Stimulated activated CD4-positive, alpha-beta T cell treated with anti-CD3 and anti-CD28 coated beads, Interleukin-2, amount 100 ng/mL, for 24 hours (primary cell): ENCODE measurements at places on chromosomes 1 and 21.
A peak's percentile ranks its signal among the peaks of the same experiment; 100 is the strongest.

GRCh38 chr1:84373436-84374141, 24.7 kb upstream of the DNASE2B start:
- no peak for DNase-seq

- DNase-seq: no peak
These were observed 210.8 kb upstream of the CACYBP start for GRCh38 chr1:174788981-174789380.

- no peak for DNase-seq
These were observed 6.2 kb upstream of the AGTRAP start for GRCh38 chr1:11729498-11730428.

DNA sequence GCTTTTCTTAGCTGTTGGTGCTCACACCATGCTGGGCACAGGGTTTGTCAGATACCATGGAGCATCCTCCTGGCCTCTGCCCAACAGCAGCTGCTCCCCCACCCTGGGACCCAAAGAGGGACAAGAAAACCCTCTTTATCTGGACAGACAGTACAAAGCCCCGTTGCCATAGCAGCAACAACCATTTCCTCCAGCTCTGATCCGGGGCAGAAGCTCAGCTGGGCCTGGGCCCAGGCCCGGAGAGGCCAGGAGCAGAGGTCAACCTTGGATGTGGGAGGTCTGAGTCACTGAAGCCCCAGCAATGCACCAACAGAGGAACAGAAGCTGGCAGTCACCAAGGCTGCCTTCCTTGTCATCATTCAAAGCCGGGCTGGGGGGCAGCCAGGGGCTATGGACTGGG, 228.4 kb upstream of the POU3F1 start:
- no peak for DNase-seq

DNA sequence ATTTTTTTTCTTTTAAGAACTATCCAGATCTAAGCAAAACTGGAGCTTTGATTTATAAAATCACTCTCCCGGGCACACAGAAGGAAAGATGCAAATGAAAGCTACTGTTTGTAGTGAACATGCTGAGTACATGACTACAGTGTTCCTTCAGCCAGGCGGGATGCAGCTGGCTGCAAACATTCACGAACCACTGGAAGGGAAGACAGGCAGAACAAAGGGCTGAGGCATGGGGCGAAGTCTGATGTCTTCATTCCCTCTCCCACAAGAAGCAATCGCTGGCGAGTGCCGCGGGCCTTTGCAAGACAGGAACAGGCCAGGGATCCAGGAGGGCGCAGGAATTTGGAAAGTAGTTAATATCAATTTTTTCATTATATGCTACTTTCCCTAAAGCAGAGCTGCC, 257.9 kb upstream of the AJAP1 start:
- no peak for DNase-seq

GRCh38 chr1:205066141-205066818, 18.0 kb downstream of the TMEM81 start:
- no peak for DNase-seq

GRCh38 chr1:205500240-205501233, 3.9 kb upstream of the CDK18 start:
- no peak for DNase-seq

DNA sequence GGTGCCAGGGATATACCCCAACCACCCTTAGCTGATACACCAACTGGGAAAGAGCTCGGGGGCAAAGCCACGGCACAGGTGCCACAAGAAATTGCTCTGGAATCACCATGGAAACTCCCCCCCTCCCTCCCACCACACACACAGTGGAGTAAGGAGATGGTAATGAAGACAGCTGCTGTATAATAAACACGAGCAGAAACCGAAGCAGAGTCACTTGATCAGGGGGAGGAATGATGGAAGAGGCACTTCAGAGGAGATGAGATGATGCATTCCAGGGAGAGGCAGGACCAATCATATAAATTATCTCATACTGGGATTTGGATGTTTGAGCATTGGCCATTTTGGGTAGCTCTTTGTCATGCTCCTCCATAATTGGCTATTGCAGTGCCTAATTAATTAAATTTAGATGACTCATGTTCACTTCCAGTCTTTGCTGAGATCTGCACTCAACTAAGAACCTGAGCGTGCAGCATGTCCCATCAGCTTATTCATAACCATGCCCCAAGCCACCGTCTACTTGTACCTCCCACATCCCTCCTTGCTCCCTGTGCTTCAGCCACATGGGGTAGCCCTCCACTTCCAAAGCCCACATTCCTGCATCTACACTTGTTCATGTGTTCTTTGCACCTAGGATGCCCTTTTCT, 189.5 kb downstream of the ZSCAN20 start:
- no peak for DNase-seq

GRCh38 chr1:228508840-228509415, 21.7 kb downstream of the RNF187 start:
- DNase-seq: no peak

GRCh38 chr1:229378586-229379367, 35.9 kb upstream of the CCSAP start:
- no peak for DNase-seq

DNA sequence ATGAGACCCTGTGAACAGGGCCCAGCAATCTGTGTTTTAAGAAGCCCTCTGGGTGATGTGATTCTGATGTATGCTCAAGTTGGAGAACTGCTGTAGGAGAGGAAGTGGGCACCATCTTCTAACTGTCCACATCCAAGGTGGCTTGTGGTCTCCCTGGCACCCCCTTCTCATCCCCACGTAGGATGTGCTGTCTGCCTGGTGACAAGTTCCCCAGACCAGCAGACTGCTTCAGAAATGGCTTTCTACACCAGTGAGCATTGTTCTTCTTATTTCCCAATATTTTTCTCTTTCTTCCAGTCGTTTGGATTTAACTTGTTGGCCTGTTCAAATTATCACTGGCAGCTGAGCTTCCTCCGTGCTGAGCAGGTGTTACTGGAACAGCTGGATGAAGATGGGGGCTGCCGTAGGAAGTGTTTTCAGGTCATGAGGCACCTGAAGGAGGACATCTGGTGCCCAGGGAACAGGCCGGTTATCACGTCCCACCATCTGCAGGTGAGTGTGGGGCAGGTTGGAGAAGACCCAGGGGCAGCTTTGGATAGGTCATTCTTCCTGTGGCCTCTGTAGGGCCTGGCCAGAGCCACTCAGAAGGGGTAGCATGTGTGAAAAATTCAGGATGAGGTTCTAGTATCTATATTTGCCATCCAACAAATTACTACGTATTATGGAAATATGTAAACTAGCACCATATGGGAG, 16.8 kb downstream of the MAB21L3 start:
- no peak for DNase-seq

DNA sequence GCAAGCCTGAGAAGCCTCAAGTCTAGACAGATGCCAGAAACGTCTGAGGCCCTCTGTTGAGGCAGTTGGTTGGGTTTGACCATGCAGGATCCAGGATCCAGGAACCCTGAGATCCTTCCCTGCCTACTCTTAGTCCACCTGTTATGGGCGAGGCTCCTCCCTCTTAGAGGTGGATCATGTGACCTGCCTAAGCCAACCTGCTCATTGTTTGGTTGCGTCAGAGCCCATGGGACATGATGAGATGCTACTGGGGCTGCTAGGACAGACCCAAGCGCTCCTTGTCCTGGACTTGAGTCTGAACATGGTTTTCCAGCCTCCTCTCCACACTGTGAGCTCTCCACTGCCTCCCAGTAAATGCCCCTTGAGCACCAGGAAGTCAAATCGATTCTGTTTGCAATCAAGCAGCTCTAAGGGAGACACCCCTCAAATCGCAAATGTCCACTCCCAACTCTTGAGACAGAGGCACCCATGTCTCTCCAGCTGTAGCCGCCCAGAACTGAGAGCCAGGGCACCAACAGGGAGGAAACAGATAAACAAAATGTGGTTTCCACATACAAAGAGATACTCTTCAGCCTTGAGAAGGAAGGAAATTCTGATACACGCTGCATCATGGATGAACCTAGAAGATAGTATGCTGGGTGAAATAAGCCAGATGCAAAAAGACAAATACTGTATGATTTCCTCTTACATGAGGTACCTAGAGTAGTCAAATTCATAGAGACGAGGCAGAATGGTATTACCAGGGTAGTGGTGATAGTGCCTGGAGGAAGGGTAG, 31.7 kb upstream of the WNT4 start:
- DNase-seq: no peak

DNA sequence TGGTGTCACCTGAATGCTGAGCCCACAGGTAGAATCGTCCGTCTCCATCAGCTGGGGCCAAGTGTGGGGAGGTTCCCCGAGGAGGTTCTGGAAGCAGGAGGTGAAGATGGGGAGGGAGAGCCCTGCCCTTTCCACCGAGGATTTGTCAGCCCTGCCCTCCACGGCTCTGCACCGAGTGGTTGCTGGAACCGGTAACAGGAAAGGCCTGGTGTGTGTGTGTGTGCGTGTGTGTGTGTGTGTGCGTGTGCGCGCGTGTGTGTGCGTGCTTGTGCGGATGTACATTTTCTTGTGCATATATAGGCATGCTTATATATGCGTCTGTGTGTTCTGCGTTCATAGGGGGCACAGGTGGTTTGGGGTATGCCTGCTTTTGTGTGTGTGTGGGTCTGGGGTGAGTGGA, 3.5 kb downstream of the NBL1 start:
- no peak for DNase-seq

GRCh38 chr1:109786112-109786480, 22.4 kb upstream of the EPS8L3 start:
- DNase-seq: no peak

DNA sequence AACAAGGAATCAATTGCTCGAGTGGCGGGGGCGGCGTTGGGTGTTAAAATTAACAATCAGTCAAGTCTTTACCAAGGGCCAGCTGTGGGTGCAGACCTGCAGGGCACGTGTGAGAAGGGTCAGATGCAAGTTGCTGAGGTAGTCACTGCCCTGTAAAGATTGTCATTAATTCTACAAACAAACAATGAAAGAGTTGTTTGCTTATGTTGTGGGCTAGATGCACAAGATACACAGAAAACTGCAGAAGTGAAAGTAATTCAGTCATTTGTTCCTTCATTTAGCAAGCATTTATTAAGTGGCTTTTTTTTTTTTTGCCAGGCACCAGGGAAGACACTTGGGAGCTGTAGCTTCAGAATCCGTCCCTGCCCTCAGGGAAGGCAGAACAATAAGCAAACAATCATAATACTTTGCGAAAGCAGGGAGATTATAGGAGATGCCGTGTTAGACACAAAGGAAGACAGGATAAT, 79.5 kb downstream of the NR5A2 start:
- DNase-seq: no peak

GRCh38 chr1:88140325-88140724, 543.7 kb upstream of the PKN2 start:
- DNase-seq: no peak

DNA sequence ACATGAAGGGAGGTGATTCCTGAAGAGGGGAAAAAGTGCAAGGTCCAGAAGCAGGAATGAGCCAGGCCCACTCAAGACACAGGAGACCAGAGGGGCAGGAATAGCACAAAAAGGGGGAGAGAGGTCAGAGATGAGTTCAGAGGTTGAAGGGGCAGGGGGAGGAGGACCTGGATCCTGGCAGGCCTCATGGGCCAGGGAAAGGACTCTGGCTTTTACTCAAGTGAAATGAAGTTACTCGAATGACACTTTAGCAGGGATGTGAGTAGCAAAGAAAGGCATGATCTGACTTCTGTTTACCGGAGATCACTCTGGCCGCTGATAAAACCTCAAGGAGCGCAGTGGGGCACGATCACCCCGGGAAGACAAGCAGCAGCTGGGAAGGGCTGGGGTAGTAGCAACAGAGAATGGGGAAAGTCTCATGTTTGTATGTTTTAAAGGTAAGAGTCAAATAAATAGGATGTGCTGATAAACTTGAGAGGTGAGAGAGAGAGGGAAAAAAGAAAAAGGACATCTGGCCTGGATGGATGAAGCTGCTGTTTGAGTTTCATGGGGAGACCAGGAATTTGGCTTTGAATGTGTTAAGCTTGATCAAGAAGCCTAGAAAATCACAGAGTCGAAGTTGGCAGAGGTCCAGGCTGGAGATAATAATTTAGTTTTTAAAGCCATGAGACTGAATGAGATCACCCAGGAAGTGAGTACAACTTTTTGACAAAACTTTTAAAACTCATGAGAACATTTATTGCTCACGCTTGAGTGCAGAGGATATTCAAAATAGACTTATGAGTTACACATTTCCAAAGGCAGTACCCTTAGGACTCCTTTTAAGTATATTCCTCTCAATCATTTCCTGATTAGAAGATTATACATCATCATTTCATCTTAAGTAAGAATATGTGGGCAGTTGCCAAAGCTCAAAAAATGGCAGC, 156.0 kb downstream of the RERE start:
- DNase-seq: peak; percentile 62

DNA sequence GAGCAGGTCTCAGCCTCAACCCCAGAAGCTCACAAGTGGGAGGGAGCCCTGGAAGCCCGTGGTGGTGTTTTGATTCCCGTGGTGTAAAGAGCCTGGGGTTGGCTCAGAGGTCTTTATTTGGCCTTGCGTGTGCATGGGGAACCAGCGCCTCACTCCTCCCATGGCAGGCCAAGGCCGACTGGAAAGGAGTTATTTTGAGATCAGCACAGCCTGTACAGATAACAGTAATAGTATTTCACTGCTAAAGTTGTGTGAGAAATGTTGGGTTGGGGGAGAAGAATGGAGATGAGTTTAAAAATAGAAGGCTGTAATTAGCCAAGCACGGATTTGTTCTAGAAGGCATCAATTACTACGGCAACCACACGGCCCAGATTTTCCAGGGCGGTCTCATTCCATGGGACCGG, 186.5 kb downstream of the DYRK1A start:
- no peak for DNase-seq

GRCh38 chr1:225467193-225468020, 39.6 kb upstream of the LBR start:
- DNase-seq: peak; percentile 79

GRCh38 chr21:26877018-26877417, 31.8 kb upstream of the ADAMTS1 start:
- no peak for DNase-seq

DNA sequence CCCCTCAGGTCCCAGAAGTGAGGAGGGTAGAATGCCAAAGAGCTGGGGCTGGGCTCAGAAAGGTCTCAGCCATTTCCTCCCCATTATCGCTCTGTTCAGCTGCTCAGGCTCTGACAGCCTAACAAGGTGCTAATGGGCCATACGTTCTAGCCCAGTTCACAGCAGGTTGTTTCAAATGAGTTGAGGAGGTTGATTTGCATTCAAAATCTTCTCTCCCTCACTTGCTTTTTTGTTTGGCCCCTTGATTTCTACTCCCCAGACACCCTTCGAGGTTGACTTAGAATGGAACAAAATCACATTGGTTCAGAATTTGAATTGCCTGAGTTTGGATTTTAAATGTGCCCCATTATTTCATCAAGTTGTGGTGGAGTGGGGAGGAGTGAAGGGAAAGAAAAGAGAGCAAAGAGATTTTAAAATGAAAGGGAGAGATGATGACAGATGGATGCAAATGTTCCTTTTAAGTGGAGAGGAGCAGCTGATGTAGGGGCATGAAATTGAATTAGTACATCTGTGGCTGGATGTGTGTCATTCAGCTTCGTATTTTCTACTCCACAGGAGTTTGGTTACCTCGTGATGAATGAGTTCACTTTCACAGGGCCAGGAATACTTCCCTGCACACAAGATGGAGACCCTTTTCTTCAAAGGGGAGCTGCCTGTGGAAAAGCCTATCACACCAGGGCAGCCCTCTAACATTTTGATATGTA, 425.8 kb upstream of the CAMK1G start:
- no peak for DNase-seq

GRCh38 chr21:28436286-28436932, 556.3 kb downstream of the LTN1 start:
- no peak for DNase-seq
